Effector memory CD4-positive, alpha-beta T cell (primary cell): ENCODE measurements at places on chromosomes 7 and 10.
A peak's percentile ranks its signal among the peaks of the same experiment; 100 is the strongest.

DNA sequence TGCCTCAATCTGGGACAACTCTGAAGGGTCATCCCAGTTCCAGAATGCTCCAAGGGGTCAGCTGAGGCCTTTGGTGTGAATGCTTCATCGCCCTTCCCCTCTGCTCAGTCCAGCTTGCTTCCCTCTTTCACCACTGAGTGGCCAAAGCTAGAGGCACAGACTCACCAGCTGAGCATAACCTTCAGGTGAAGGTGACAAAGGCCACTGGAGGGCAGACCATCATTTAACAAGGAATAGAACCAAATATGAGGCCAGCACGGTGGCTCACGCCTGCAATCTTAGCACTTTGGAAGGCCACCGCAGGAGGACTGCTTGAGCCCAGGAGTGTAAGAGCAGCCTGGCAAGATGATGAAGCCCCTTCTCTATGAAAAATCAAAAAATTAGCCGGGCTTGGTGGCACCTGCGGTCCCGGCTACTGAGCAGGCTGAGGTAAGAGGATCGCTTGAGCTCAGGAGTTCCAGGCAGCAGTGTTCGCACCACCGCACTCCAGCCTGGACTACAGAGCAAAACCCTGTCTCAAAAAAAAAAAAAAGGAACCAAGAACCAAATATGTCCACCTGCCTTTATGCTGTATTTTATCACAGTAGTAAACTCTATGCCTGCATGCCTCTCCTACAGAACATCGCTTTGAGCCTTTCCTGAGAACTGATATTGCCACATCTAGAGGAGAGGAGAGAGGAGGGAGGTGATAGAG is 13.4 kb downstream of the PRKAG2 start:
- H3K27me3 ChIP-seq = no peaks in the 10 kb centered on the region
- peaks cover 3% of the 10 kb centered on the region for H3K4me1 ChIP-seq
- H3K27ac ChIP-seq = no peak overlapping the region

DNA sequence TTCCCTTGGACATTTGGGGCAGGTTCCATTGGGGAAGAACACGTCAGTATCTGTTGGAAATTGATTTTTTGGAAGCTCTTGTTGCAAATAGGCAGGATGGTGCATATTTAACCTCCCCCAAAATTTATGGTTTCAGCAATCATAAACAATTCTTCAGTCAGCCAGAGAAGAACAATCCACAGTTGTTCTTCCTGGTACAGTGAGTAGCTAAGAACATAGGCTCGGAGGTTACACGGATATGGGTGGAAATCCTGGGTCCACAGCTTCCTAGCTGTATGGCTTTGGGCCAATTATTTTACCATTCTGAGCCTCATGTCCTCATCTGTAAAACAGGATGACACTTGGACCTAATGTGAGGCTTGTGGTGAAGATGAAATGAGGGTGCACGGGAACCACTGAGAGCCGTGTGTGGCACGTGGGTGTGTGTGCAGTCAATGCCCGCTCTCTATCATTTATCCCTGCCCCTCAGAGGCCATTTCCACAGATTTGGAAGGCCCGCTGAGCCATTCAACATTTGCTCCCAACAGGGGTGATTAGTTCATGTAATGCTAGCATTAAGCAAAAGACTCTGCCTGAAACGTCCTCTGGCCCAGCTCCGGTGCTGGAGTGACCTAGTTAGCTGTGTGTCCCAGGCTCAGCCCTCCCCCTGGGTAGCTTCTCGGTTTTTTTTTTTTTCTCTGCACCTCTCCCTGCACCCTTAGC is 9.7 kb downstream of the CAMK1D start:
- no peak for DNase-seq
- no peaks in the 10 kb centered on the region for H3K36me3 ChIP-seq
- peaks cover 7% of the 10 kb centered on the region for H3K4me1 ChIP-seq

GRCh38 chr10:116029826-116030225 is 243.2 kb downstream of the GFRA1 start:
- no peak overlapping the region for H3K4me3 ChIP-seq
- H3K4me1 ChIP-seq = no peaks in the 10 kb centered on the region
- H3K27me3 ChIP-seq = no peaks in the 10 kb centered on the region
- H3K36me3 ChIP-seq = no peaks in the 10 kb centered on the region
- H3K27ac ChIP-seq = no peak overlapping the region

DNA sequence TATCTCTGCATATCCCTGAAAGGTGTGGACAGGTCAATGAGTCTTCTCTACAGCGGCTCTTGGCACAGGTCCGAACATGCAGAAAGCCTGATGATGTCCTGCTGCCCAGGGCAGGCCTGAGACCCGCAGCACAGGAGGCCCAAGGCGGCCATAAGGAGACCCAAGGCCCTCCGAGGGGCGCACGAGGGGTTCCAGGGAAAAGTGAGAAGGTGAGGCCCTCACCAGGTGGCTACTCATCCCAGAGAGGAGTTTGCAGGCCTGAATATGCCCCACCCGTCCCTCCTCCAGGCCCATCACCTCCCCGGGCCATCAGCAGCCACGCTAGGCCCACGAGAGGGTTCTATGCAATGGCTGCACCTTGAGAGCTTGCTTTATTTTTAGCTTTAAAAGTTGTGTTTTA is 173.4 kb upstream of the RHEB start:
- DNase-seq = no peak
- no peak overlapping the region for H3K27ac ChIP-seq
- H3K27me3 ChIP-seq = no peaks in the 10 kb centered on the region
- no peaks in the 10 kb centered on the region for H3K4me1 ChIP-seq

- H3K27me3 ChIP-seq = no peaks in the 10 kb centered on the region
- no peaks in the 10 kb centered on the region for H3K36me3 ChIP-seq
Observed at GRCh38 chr10:43698156-43698555, 49.5 kb upstream of the ZNF32 start.

GRCh38 chr7:12765431-12766100 is 78.1 kb downstream of the ARL4A start:
- no peak for DNase-seq
- H3K4me1 ChIP-seq = no peaks in the 10 kb centered on the region

DNA sequence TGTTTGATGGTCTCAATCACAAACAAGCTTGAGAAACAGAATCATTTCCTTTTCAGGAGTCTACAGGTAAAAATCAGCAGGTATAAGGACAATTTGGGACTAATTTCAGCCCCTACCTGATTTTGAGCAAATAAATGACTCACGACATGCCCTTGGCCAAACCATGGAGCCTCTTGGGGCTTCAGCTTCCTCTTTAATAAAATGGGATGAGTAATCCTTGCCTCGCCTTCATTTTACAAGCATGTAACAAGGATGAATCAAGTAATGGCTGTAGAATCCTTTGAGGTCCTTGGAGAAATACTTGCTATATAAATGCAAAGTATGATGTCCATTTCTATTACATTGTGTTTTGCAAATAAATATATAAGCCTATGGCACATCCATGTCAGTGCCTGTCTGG is 212.8 kb upstream of the PODXL start:
- H3K36me3 ChIP-seq = no peaks in the 10 kb centered on the region
- H3K27ac ChIP-seq = no peak overlapping the region
- no peaks in the 10 kb centered on the region for H3K4me1 ChIP-seq
- H3K4me3 ChIP-seq = no peak overlapping the region
- no peaks in the 10 kb centered on the region for H3K27me3 ChIP-seq

GRCh38 chr10:97179731-97180362 is 5.9 kb downstream of the SLIT1 start:
- H3K36me3 ChIP-seq = no peaks in the 10 kb centered on the region
- no peak overlapping the region for H3K4me3 ChIP-seq
- H3K27ac ChIP-seq = no peak overlapping the region
- H3K27me3 ChIP-seq = peaks cover 3% of the 10 kb centered on the region

- no peaks in the 10 kb centered on the region for H3K27me3 ChIP-seq
- no peak overlapping the region for H3K27ac ChIP-seq
- H3K4me1 ChIP-seq = peaks cover 2% of the 10 kb centered on the region
- no peak for DNase-seq
Observed at GRCh38 chr7:151626422-151627115, 106.9 kb upstream of the RHEB start.

- no peaks in the 10 kb centered on the region for H3K36me3 ChIP-seq
- H3K4me3 ChIP-seq = no peak overlapping the region
- no peaks in the 10 kb centered on the region for H3K4me1 ChIP-seq
- H3K27ac ChIP-seq = no peak overlapping the region
- no peak for DNase-seq
Observed at GRCh38 chr7:113705439-113705838, 213.4 kb downstream of the PPP1R3A start.

DNA sequence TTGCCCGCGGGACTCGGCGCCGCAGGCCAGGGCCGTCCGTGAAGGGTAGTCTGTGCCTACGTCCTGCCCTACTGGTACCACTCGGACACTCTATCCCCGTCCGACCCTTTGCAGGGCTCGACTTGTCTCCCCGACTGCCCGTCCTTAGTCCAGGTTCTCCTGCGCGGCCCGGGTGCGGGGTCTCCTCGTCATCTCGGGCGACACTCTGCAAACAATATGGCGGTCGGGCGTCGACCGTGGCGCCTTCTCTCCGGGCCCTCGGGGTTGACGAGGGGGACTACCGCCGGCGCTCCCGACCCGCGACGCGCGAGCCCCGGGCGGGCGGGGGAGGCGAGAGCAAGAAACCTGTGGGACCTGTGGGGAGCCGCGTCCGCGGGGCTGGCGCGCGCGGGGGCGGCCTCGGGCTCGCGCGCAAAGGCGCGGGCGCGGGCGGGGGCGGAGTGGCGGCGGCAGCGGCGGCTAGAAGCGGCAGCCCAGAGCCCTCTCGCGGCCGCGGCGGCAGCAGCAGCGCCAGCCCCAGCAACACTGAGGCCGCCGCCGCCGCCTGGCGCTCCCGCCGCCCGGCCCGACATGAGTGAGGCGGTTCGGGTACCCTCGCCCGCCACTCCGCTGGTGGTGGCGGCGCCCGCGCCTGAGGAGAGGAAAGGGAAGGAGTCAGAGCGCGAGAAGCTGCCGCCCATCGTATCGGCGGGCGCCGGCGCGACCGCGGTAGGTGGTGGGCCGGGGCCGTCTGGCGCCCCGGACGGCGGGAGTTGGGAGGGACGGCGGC is at the start of gene HECTD2:
TSS of gene HECTD2 (plus strand) at position 476 of the 769 bp plus-strand sequence. CDS start at position 571, 95 bp downstream.
- peak within 1 kb of the TSS; percentile 86 for H3K4me3 ChIP-seq
- H3K27ac ChIP-seq = peak within 1 kb of the TSS; percentile 72
- H3K36me3 ChIP-seq = no peaks in the 10 kb centered on the region
- H3K27me3 ChIP-seq = no peaks in the 10 kb centered on the region
- peak; percentile 73 for DNase-seq

DNA sequence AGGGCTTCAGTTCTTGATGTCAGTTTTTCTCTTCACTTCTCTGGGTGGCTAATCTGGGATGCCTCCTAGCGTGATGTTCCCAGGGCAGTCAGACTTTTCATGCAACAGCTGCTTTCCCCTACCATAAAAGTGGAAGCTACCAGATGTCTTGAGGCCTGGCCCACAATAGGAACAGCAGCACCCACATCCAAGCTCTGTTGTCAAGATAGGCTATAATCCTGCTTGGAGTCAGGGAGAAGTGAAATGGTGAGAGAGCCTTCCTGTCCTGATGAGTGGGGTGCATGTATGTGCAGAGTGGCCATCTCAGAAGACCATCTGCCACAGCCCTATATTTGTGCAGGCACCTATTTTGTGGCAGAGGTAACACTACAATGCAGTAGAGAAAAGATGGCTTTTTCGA is 108.0 kb downstream of the HTR5A start:
- no peak for DNase-seq
- H3K4me1 ChIP-seq = no peaks in the 10 kb centered on the region
- no peak overlapping the region for H3K4me3 ChIP-seq
- H3K27ac ChIP-seq = no peak overlapping the region
- H3K27me3 ChIP-seq = no peaks in the 10 kb centered on the region
- H3K36me3 ChIP-seq = no peaks in the 10 kb centered on the region

DNA sequence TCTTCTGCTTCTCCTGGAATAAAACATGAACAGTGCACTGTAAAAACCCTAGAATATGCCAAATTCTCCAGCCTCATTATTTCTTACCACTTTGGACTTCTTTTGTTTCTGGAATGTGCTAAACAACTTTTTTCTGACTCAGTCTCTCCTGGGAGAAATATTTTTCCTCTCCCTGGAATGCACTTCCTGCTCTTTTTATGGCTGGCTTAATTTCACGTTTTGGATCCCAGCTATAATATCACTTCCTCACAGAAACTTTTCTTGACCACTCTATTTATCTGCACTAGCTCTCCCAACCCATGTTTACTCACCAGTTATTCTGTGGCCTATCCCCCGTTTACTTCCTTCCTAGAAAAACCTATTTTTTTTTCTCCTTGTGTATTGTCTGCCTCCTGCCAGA is 26.7 kb downstream of the ABCB5 start:
- H3K36me3 ChIP-seq = no peaks in the 10 kb centered on the region
- H3K4me3 ChIP-seq = no peak overlapping the region
- no peak overlapping the region for H3K27ac ChIP-seq

DNA sequence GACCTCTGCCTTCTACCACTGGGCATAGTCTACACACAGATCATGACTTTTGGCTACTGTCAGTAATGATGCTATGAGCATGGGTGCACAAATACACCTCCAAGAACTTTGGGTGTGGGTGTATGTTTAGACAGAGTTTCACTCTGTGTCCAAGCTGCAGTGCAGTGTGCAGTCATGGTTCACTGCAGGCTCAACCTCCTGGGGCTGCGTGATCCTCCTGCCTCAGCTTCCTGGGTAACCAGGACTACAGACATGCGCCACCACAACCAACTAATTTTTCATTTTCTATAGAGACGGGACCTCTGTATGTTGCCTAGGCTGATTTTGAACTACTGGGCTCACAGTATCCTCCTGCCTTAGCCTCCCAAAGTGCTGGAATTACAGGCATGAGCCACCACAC is 194.4 kb downstream of the NSUN6 start:
- no peaks in the 10 kb centered on the region for H3K36me3 ChIP-seq
- no peaks in the 10 kb centered on the region for H3K27me3 ChIP-seq
- H3K27ac ChIP-seq = no peak overlapping the region
- no peaks in the 10 kb centered on the region for H3K4me1 ChIP-seq
- no peak overlapping the region for H3K4me3 ChIP-seq

DNA sequence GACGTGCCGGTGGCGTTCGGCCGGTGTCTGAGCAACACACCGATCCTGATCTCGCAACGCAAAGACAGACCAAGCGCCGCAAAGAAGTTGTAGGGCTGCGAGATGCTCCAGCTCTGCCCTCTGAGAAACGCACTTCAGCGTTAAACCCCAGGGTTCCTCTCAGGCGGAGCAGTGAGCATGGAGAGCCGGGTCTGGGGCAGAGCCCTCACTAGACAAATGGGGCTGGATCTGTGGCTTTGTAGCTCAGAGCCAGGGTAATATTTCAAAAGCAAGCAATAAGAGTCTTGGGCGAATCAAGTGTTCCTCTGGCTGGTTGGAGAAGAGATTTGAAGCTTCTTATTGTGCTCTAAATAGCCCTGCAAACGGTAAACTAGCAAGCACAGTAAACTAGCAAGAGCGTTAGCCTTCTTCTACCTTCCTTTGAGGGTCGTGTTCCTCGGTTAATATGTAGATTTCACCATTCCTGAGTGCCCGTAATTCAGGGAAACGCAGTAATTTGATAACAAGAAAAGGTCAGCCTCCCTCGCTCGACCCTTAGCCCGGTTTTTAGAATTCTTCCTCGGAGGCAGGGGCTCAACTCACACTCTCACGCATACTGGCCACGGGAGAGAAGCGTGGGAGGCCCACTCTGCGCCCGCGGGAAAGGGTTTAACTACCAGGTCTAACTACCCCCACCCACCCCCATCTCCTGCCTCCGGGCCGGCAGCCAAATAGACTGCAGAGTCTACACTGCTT is 6.7 kb downstream of the SKAP2 start:
- no peaks in the 10 kb centered on the region for H3K36me3 ChIP-seq
- H3K27ac ChIP-seq = no peak overlapping the region
- H3K27me3 ChIP-seq = peaks cover 9% of the 10 kb centered on the region
- no peak for DNase-seq
